NT2/D1 (cell line): ENCODE measurements at places on chromosomes 7 and 10.

GRCh38 chr10:113345826-113346624, 206.8 kb upstream of the HABP2 start:
- no peak for DNase-seq

DNA sequence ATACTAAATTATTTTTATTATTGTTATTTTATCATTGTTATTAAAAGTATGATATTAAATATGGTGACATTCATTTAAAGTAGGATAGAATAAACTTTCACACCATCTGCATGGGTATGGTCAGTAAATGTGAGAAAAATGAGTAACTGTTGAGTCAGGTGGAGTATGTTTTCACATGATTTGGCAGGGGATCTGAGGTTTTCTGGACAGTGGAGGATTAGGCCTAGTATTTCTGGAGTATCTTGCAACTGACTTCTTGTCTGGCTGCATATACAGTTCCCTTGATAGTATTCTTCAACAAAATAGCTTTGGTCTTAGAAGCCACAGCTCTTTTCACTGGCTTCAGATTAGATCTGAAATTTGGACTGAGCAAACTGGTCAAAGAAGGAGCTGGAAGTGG, 54.5 kb downstream of the GBF1 start:
- DNase-seq, result no peak

- DNase-seq, result peak; percentile 66
Observed at GRCh38 chr10:97210543-97210960, 24.8 kb upstream of the SLIT1 start.

DNA sequence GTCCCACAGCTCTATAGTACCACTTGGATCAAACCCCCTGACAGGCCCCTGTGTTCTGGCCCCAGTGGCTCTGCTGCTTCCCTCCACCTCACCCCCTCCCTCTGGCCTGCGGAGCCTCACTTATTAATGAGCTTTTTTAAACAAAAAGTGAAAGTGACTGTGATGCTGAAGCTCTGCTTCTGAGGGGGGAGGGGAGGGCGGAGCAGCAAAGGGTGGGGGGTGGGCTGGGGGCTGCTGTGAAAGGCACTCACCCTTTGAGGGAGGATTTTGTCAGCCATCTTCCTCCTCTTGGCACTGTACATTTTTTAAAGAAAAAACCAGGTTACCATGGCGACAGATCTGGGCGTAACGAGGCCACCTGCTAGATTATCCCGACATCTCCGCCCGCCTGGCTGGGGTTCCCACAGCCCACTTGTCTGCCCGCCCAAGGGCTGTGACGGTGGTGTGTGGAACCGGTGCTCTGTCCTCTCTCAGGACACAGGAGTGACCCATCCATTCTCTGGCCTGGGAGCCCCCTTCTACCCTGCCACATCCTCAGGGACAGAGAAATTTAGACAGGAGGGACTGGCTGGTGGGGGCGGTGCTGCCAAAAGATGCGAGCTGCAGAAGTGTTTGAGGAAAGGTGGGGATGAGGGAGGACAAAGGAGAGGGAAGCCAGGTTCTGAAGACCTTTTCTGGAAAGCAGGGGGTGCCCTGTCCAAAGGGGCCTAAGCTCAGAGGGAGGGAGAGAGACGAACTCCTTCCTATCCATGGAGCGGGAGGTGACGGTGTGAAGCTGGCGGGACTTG, 4.9 kb downstream of the SMARCD3 start:
- DNase-seq, result no peak

- no peak for DNase-seq
Observed at GRCh38 chr7:132528695-132529094, 47.6 kb downstream of the PLXNA4 start.

- no peak for DNase-seq
Observed at GRCh38 chr7:50614721-50615518, 49.7 kb upstream of the DDC start.

- peak; percentile 62 for DNase-seq
Observed at GRCh38 chr7:97064972-97065587, 40.4 kb upstream of the DLX5 start.

DNA sequence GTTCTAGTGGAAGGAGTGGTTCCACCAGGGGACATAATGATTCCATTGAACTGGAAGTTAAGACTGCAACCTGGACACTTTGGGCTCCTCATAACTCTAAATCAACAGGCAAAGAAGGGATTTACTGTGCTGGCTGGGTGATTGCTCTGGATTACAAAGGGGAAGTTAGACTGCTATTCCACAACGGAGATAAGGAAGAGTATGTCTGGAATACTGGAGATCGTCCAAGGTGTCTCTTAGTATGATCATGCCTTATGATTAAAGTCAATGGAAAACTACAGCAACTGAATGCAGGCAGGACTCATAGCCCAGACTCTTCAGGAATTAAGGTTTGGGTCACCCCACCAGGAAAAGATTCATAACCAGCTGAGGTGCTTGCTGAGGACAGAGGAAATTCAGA, 310.6 kb upstream of the MGMT start:
- no peak for DNase-seq

DNA sequence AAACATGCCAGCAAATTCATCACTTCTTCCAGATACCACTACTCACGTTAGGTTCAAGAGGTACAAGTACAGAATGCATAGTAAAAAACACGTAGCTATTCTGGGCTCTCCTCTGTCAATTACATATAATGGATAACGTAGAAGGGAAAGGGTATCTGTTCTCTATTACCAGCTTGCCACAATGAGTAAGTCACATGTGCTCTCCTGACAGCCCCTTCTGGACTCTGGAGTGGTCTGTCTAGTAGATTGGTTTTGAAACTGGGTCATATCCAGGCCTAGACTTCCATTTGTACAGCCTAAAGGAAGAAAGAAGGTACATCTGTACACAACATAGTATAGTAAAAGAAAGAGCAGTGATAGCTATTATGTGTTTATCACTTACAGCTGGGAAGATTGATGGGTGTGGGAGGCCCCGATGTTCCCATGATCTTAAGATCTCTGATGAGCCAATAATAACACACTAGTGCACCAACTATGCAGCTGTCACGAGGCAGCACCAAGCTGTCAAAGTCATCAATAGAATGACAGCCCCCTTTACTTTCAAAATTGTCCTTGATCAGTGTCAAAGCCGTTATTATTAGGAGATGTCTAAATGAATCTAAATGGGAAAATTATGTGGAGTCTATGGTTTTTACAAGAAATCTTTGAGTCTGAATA, 161.9 kb upstream of the AGK start:
- DNase-seq, result no peak

DNA sequence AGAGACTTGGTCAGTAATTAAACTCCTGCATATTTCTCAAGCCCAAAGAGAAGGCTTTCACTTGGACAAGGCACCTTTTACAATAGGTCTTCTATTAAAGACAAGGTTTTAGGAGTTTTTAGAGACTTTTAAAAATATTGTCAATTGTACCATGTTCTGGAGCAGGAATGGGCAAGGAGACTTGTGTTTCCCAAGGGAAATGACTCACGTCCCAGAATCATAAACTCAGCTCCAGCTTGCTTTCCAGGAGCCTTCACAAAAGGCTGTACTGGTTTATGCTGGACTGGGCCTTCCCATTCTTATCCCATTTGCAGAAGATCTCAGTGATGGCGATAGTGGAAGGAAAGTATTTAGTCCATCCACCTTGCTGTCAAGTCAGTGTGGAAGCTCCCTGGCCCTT, 7.8 kb upstream of the GLI3 start:
- no peak for DNase-seq

DNA sequence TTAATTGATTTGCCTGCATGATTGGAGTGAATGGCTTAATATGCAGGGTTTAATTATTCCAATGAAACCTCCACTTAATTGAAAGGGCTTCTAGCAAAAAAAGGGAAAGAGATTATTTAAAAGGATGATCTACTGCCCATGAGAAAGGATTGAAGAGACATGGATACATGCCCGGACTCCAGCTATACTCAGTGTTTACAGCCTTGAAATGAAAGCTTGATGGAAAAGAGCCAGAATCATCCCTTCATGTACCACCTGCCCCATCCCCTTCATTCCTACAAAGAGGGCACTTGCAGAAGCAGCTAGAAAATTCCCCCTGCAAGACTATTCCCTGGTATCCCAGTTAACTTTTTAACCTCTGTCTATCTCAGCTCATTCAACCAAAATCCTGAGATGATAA, 78.4 kb downstream of the CARD11 start:
- no peak for DNase-seq

DNA sequence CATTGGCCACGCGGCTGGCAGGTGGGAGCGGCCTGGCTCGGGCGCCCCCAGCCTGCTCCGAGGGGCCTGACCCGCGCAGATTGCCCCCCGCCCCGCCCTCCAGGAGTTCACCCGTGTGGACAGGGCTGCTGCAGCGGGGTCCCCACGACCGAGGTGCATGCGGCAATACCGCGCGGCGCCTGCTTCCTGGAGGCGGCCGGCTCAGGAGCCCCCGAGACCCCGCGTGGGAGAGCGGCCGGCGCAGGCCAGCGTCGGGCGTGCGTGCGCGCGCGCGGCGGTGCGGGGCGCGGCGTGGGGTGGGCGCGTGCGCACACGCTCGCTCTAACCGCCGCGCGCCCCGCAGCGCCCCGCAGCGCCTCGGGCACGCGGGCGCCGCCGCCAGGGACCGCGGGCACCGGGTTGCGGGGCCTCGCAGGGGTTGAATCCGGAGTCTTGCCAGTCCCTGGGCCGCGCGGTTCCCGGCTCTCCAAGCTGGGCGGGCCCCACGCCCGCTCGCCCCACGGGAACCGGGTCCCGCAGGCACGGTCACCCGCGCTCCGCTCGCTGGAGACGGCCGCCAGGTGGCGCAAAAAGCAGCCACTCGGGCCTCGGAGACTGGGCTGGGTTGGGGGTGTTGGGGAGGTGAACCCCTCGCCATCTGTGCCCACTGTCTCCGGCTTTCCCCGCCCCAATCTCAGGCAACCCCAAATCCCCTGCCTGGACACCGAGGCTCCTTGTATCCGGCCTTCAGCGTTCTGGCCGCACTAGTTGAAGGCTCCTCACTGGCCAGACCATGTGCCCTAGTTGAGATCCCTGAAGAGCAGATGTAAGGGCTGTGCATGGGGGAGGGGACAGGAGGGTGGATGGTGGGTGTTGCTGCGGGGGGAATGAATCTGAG, 1.3 kb upstream of the ACHE start:
- no peak for DNase-seq

- DNase-seq, result no peak
Observed at GRCh38 chr10:89337484-89337883, 9.7 kb downstream of the IFIT3 start.

DNA sequence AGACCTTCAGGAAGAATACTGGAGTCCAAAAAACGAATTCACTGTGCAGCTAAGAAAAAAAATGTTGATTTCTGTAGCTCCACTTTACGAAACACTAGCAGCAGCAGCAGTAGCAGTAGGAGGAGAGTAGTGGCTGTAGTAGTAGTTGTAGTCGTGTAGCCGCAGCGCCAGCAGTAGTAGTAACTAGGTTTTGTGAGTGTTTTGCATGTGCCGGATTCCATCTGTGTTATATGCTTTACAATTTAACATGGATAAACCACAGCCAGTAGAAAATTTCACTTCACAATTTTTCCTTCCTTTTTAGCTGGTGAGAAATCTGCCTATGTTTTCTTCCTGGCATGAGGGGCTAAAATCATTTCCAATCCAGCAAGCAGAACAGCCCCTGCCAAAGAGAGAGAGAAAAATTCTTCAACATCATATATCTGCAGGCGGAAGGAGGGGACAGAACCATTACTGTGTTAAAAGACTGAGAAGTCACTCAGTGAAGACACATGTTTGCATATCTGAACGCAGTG, 148.4 kb upstream of the C7orf33 start:
- no peak for DNase-seq

DNA sequence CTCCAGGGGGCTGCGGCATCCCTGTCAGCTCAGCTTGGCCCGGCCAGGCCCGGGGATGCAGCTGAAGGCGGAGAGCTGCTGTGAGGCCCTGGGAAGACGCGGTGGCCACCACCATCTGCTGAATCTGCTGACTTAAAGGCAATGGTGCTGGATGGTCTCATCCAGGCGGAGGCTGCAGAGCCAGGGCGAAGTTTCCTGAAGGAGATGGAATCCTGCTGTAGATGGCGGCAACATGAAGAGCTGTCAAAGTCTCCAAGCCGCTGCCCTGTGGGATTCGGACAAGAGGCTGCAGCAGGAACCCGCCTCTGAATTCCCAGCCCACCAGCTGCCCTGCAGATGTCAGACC, 200.1 kb downstream of the PTPRN2 start:
- DNase-seq, result no peak

- no peak for DNase-seq
Observed at GRCh38 chr7:131364767-131365344, 37.2 kb downstream of the MKLN1 start.

- DNase-seq, result no peak
Observed at GRCh38 chr10:11975795-11976194, 66.8 kb downstream of the UPF2 start.

DNA sequence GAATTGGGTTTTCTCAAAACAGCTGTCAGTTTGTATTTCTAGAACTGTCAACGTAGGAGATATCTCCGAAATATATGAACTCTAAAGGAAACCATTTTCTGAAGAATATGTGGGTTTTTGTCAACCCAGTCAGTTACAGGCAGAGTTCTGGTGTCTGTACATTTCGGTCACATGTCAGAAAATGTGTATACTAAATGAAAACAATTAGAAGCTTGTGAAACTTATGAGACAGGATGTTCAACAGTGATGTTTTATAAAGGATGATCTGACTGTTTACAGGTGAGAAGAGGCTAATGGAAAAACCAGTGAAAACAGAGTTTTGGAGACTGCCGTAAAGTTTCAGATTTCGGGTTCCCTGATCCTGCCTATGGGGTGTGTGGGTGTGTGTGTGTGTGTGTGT, 6.2 kb downstream of the JAZF1 start:
- DNase-seq, result no peak

DNA sequence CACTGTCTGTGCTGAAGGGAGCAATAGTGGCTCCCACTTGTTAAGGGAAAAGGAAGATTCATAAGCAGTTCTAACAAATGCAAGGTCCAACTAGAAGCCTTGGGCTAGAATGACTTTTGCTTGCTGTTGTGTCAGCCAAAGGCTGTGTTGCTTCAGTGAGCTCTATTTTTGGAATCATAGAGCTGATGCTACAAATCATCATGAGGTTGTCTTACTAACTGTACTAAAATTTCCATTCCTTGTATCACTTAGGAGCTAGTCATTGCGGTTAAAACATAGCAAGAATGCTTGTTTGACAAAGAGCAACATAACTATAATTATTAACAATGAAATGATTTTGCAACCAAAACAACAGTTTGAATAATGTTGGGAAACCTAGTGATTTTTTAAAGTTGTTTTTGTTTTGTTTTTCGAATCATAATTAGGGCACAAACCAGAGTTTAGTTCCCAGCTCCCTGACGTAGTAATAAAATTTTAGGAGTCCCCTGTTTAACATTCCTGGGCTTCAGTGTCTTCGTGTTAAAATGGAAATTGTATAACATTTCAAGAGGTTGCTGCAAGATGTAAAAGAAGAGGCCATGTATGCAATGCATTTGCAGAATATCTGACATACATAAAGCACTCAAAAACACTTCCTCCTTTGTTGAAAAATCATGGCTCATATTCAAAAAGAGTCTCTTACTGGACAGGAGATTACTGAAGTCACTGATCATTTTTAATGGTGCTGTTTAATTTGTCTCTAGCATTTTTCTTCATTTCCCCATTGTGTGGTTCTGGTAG, 183.4 kb downstream of the MACC1 start:
- DNase-seq, result no peak
